ENCODE measurements at places on chromosomes 4 and X.

GRCh38 chrX:23381099-23382087, 46.7 kb downstream of the PTCHD1 start:
- DNase-seq: no peak

DNA sequence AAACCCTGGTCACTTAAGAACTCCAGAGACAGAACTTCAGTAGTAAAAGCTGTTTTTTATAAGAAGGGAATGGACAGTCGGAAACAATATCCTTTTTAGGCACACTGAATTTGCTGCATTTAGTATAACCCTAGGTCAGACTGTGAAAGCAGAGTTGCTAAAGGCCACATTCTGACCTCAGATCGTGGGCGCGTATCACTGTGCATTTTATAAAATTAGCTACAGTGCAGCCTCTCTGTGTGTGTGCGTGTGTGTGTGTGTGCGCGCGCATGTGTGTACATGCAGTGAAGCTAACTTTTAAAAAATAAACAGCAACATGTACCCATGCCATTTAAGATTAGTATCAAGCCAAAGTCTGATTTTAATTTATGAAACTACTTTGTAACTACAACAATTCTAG, 8.0 kb downstream of the ZNF827 start:
- DNase-seq: no peak

DNA sequence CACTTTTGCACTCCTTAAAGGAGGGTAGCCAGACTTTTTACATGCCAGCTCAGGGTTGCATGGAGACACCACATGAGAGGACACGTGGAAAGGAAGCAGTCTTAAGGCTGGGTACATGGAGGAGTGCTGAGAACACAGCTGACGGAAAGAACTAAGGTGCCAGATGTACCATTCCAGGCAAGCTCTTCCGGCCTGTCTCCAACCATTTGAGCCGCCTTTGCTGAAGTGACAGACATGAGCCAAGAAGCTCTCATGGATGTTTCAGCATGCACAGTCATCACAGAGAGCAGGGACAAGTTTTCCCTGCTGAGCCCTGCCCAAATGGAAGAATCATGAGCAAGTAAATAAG, 83.4 kb upstream of the BMP2K start:
- DNase-seq: no peak

DNA sequence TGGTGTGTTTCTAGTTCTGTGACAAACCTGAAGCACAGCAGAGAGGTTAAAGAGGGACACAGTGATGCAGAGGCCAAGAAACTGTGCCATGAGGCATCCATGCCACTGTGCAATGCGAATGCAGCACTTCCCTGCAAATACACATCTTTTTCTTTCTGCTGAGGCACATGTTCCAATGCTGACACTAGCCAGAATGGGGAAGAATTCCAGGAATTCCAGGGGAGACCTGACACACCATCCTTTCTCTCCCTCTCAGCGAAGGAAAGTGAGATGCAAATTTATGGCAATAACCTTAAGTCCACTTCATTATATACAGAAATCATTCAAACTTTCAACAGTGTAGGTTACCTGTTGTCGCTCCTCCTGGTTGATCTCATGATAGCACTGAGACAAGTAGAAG, 204.8 kb downstream of the LDB2 start:
- DNase-seq: no peak

GRCh38 chrX:48493890-48494364, 14.9 kb upstream of the PORCN start:
- no peak for DNase-seq

DNA sequence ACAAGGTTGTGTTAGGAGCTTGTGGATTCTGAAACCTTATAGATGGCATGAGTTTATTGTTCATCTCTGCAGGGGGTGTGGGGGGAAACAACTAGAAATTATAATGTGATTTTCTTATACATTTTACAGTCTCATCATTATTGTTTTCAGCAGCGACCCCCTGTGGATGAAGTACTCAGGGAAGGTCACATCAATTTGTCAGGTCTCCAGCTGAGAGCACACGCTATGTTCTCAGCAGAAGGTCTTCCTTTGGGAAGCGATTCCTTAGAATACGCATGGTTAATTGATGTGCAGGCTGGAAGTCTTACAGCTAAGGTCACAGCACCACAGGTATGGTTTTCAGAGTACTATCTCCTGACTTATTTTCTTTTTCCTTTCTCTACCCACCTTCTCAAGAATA, 72.2 kb downstream of the BLTP1 start:
- DNase-seq: no peak

- DNase-seq: no peak
Measured at GRCh38 chrX:137568741-137569469, 3.0 kb downstream of the ZIC3 start.

- DNase-seq: no peak
Measured at GRCh38 chr4:5084911-5085475, 33.7 kb downstream of the STK32B start.

- no peak for DNase-seq
Measured at GRCh38 chrX:30607155-30607554, 29.6 kb upstream of the TASL start.

DNA sequence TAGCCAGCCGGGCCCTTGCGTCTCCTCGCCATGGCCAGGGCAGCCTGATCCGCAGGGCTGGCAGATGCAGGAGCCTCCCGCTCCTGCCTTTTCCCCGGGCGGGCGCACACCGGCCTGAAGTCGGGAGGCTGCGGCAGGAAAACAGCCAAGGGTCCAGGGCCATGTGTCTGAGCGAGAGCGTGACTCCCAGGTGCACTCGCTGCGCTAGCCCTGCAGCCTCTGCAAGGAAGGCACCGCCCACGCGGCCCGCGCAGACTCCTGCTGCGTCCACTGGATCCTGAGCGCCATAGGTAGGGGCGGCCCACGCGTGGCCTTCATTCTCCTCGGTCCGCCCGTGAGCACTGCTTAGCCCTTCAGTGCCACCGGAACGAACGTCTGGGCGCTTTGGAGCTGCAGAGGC, 379.9 kb downstream of the TRAM1L1 start:
- DNase-seq: no peak

- no peak for DNase-seq
Measured at GRCh38 chr4:112315446-112315845, 18.3 kb downstream of the ALPK1 start.
